ENCODE measurements at places on chromosomes 2 and 18.
A peak's percentile ranks its signal among the peaks of the same experiment; 100 is the strongest.

DNA sequence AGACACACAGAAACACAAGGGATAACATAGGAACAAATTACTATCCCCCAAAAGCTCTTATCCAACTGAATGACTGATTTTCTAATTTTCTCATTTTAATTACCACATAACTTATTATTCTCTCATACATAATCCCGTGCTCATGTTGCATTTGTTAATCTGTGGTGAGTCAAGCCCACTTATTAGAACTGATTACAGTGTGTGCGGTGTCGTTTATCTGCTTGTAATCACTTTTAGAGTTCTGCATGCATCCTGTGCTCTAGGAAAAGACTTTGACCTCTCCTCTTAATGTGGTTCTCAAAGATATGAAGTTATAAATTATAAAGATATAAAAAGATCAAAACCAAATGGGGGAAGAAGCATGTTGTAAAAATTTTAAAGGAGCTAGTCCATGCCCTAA is 29.7 kb downstream of the CNDP1 start:
- no peaks in the 10 kb centered on the region for H3K4me1 ChIP-seq
- peaks cover 49% of the 10 kb centered on the region for H3K27me3 ChIP-seq
- H3K36me3 ChIP-seq: peaks cover 6% of the 10 kb centered on the region
- no peak for DNase-seq
- no peak overlapping the region for H3K4me3 ChIP-seq
- H3K27ac ChIP-seq: no peak overlapping the region

GRCh38 chr2:154187948-154188347 is 316.2 kb downstream of the GALNT13 start:
- H3K27me3 ChIP-seq: no peaks in the 10 kb centered on the region
- DNase-seq: no peak
- no peak overlapping the region for H3K4me3 ChIP-seq
- H3K27ac ChIP-seq: no peak overlapping the region
- H3K4me1 ChIP-seq: no peaks in the 10 kb centered on the region

DNA sequence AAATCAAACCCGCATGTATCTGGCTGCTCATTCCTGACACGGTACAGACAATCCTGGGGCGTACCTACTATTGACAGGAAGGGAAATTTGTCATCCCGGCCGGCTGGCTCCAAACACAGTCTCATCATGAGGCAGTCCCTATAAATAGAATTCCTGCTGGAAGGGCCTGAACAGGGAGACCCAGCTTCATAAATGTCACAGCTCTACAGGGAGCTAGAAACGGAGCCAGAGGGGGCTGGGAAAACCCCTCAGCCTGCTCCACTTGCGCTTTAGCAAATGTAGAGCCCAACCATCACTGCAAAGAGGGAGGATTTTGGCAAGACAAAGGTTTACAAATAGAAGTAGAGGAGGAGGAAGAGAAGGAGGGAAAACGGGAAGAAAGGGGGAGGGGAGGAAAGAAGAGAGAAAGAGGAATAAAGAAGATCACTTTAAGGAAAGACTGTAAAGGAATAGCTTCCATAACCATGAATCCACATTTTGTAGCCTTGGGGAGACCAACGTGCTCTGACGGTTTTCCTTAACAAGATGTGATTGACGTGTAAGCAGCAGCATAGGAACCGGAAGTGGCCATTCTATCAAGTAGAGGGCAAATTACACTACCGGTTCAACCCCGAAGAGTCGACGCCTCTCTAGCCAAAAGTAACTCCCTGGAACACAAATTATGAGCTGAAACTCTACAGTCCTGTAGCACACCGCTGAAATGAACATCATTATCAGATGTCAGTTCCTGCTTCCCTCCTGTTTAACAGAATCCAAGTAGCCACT is 56.8 kb upstream of the TTN start:
- peaks cover 45% of the 10 kb centered on the region for H3K4me1 ChIP-seq
- no peaks in the 10 kb centered on the region for H3K36me3 ChIP-seq
- DNase-seq: peak; percentile 54
- peak overlapping the region; percentile 86 for H3K27ac ChIP-seq
- H3K4me3 ChIP-seq: peak overlapping the region; percentile 75

DNA sequence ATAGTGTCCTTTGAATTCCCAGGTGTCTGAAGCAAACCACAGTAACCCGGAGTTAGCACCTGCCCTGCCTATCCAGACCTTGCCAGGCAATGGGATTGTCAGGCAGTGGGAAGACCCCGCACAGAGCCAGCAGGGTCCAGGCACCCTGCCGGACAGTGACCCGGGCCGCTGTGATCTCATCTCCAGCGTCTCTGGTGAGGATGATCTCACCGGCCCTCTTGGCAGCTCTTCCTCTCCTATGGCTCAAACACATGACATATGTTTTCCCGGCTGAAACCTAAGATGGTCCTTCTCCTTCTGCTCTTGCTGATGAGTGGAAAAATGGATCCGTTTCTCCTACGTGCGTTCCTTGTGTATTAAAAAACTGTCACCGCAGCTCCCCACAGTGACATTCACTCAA is 75.1 kb downstream of the ACOXL start:
- peak; percentile 4 for DNase-seq
- H3K27me3 ChIP-seq: peaks cover 36% of the 10 kb centered on the region
- H3K4me3 ChIP-seq: no peak overlapping the region
- no peak overlapping the region for H3K27ac ChIP-seq
- H3K4me1 ChIP-seq: peaks cover 8% of the 10 kb centered on the region
- H3K36me3 ChIP-seq: no peaks in the 10 kb centered on the region

- H3K4me3 ChIP-seq: peak within 1 kb of the TSS; percentile 95
- peaks cover 59% of the 10 kb centered on the region for H3K4me1 ChIP-seq
- peak; percentile 89 for DNase-seq
Observed at GRCh38 chr2:69643602-69644505, at the start of gene AAK1. TSS of gene AAK1 (minus strand) at chr2:69643739. CDS start at chr2:69643040, 699 bp downstream.

- no peak overlapping the region for H3K27ac ChIP-seq
- peaks cover 12% of the 10 kb centered on the region for H3K27me3 ChIP-seq
- H3K36me3 ChIP-seq: no peaks in the 10 kb centered on the region
Observed at GRCh38 chr2:119748135-119748534, 11.6 kb upstream of the PTPN4 start.

- H3K36me3 ChIP-seq: peaks cover 16% of the 10 kb centered on the region
- H3K4me1 ChIP-seq: peaks cover 15% of the 10 kb centered on the region
- DNase-seq: no peak
- H3K4me3 ChIP-seq: no peak overlapping the region
- H3K27ac ChIP-seq: no peak overlapping the region
Observed at GRCh38 chr2:26191316-26192159, 18.6 kb downstream of the GAREM2 start.

GRCh38 chr18:49021076-49021432 is 70.3 kb upstream of the SMAD7 start:
- H3K4me3 ChIP-seq: no peak overlapping the region
- H3K27me3 ChIP-seq: peaks cover 2% of the 10 kb centered on the region
- H3K4me1 ChIP-seq: peaks cover 21% of the 10 kb centered on the region
- DNase-seq: no peak
- no peak overlapping the region for H3K27ac ChIP-seq

DNA sequence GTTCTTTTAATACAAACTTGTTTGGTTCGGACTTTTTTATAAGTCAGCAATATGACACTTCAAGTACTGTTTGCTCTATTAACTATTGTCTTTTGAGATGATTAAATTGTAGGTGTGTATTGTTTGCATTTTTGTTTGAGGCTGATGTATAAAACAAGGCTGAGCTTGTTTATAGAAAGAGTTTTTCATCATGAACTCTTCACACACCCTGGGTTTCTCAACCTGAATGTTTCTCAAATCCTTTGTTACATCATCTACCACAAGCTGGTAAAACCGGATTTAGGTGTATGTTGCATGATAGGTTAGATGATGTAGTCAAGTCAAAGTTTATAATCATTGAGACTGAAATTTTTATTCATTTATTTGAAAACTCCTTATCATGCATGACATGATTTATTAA is 335.2 kb upstream of the LRATD1 start:
- no peaks in the 10 kb centered on the region for H3K4me1 ChIP-seq
- H3K27ac ChIP-seq: no peak overlapping the region
- H3K36me3 ChIP-seq: no peaks in the 10 kb centered on the region
- H3K4me3 ChIP-seq: no peak overlapping the region

GRCh38 chr2:46776687-46777327 is 138.8 kb downstream of the MCFD2 start:
- H3K36me3 ChIP-seq: no peaks in the 10 kb centered on the region
- H3K27ac ChIP-seq: peak overlapping the region; percentile 28
- peaks cover 76% of the 10 kb centered on the region for H3K4me1 ChIP-seq
- peak; percentile 56 for DNase-seq
- H3K4me3 ChIP-seq: no peak overlapping the region

DNA sequence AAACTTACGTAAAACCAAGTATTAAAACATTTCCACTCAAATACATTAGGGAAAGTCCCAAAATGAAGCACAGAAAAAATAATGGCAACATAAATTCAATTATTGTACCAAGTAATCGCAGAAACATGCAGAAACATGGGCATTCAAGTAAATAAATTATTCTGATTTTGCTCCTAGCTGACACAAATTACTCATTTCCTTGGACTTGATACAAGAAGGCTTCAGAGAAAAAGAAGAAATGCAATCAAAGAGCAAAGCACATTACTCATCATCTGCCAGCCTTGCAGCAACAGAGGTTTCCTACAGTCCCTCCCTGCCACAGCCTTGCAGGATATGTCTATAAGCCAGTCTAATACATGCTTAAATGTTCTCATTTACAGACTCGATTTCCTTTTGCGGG is 439.8 kb upstream of the LYPD1 start:
- H3K27me3 ChIP-seq: peaks cover 2% of the 10 kb centered on the region
- H3K4me3 ChIP-seq: no peak overlapping the region
- peaks cover 24% of the 10 kb centered on the region for H3K4me1 ChIP-seq
- H3K27ac ChIP-seq: no peak overlapping the region

DNA sequence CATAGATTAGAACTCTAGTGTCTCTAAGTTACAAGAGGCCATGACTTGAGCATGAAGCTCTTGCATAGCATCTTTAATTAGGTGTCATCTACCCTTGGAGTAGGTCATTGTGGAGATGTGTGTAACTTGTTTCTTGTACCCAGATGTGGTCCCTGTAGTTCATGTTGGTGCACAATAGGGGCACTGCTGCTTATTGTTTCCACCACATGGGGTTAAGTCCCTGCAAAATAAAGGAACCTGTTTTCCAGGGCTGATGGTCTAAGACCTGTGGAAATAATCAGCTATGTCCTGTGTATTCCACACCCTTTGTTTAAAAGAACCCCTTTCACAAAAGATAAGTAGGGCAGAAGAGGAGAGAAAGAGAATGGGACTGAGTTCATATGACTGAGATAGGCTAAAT is 28.6 kb downstream of the ASXL3 start:
- no peaks in the 10 kb centered on the region for H3K36me3 ChIP-seq
- no peak overlapping the region for H3K27ac ChIP-seq
- H3K27me3 ChIP-seq: no peaks in the 10 kb centered on the region
- no peak overlapping the region for H3K4me3 ChIP-seq
- H3K4me1 ChIP-seq: no peaks in the 10 kb centered on the region

DNA sequence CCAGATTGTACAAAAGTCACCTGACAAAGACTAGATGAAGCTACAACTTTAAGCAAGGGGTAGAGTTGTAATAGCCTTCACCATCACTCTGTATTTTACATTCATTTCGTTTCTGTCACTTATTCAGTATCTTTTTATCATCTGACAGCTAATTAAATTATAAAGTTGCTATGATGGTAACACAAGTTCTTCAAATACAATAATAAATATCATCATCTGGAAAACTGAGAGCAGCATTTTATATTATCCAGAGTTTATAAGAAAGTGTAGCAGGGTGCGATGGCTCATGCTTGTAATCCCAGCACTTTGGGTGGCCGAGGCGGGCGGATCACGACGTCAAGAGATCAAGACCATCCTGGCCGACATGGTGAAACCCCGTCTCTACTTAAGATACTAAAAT is 21.1 kb downstream of the DYNC2LI1 start:
- H3K36me3 ChIP-seq: peaks cover 4% of the 10 kb centered on the region
- H3K27me3 ChIP-seq: no peaks in the 10 kb centered on the region
- H3K27ac ChIP-seq: no peak overlapping the region
- no peak for DNase-seq
- no peaks in the 10 kb centered on the region for H3K4me1 ChIP-seq
- H3K4me3 ChIP-seq: no peak overlapping the region

- DNase-seq: no peak
- H3K36me3 ChIP-seq: no peaks in the 10 kb centered on the region
- H3K4me1 ChIP-seq: no peaks in the 10 kb centered on the region
- H3K4me3 ChIP-seq: no peak overlapping the region
- H3K27me3 ChIP-seq: no peaks in the 10 kb centered on the region
Observed at GRCh38 chr2:187098154-187098553, 249.2 kb upstream of the ZSWIM2 start.

- H3K27me3 ChIP-seq: no peaks in the 10 kb centered on the region
- no peaks in the 10 kb centered on the region for H3K36me3 ChIP-seq
- DNase-seq: no peak
- H3K4me3 ChIP-seq: no peak overlapping the region
- no peak overlapping the region for H3K27ac ChIP-seq
- H3K4me1 ChIP-seq: peaks cover 73% of the 10 kb centered on the region
Observed at GRCh38 chr18:45728336-45729010, 4.5 kb downstream of the SLC14A1 start.

- H3K36me3 ChIP-seq: peaks cover 11% of the 10 kb centered on the region
- H3K4me1 ChIP-seq: peaks cover 66% of the 10 kb centered on the region
- no peak overlapping the region for H3K27ac ChIP-seq
- H3K4me3 ChIP-seq: no peak overlapping the region
- H3K27me3 ChIP-seq: peaks cover 2% of the 10 kb centered on the region
Observed at GRCh38 chr2:240563951-240564560, 3.9 kb downstream of the DUSP28 start.

DNA sequence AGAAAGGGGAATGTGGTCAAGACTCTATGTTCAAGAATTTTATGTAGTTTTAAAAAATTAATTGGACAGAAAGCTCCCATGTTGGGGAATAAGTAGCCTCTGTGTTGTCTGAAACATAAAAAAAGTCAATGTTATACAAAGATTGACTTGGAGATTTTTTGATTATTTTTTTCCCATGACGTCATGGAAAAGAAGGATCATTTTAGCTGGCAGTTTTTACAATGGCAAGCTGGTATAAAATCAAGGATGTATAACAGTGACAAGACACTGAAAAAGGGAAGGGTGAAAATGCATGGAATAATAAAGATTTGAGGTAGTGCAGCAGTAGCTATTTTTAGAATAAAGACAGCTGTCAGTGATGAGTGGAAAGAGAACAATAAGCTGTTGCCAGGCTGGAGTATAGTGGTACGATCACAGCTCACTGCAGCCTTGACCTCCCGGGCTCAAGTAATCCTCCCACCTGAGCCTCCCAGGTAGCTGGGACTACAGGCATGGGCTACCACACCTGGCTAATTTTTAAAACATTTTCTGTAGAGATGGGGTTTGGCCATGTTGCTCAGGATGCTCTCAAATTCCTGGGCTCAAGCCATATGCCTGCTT is 9.2 kb downstream of the SLC39A10 start:
- H3K4me3 ChIP-seq: no peak overlapping the region
- 0 out of 2 replicates have a peak overlapping the region, but pooled peaks have one; percentile 5 for H3K27ac ChIP-seq
- DNase-seq: no peak
- H3K4me1 ChIP-seq: peaks cover 28% of the 10 kb centered on the region

DNA sequence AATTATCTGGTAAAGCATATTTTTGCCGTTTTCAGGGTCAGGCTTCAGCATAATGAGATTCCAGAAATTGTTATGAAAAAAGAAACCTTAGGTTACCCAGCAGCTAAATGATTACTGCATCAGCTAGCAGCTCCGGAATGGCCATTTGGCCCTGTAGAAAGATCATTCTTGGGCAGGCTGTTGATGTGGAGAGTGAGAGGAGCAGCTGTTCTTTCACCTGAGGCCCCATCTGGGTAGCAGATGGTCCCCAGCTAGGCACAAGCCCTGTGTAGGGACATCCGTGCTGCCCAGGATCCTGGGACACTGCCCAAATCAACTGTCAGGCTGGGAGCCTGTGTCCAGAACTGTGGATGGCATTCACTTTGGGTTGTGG is 61.8 kb downstream of the NEDD4L start:
- DNase-seq: no peak
- H3K4me1 ChIP-seq: no peaks in the 10 kb centered on the region
- H3K27me3 ChIP-seq: peaks cover 44% of the 10 kb centered on the region
- H3K36me3 ChIP-seq: no peaks in the 10 kb centered on the region
- H3K4me3 ChIP-seq: no peak overlapping the region
